ENCODE measurements at places on chromosomes 13 and 19.

DNA sequence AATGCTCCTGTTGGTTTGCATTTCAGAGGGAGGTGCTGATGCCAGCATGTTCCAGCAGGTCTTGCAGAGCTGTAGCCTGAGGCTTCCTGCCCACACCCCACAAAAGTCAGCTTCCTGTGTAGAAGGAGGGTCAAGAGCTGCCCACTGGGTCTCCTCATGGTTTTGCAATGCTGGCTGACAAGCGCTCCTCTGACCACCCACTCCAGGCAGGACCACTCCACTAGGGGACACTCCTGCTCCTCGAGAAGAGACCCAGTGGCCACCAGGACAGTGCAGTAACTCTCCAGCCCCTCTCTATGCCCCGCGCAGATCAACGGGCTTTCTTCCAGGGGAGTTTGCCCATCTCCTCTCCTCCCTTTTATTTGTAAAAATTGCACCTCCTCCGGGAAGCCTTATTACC is 72.9 kb upstream of the UQCRFS1 start:
- no peak for DNase-seq

DNA sequence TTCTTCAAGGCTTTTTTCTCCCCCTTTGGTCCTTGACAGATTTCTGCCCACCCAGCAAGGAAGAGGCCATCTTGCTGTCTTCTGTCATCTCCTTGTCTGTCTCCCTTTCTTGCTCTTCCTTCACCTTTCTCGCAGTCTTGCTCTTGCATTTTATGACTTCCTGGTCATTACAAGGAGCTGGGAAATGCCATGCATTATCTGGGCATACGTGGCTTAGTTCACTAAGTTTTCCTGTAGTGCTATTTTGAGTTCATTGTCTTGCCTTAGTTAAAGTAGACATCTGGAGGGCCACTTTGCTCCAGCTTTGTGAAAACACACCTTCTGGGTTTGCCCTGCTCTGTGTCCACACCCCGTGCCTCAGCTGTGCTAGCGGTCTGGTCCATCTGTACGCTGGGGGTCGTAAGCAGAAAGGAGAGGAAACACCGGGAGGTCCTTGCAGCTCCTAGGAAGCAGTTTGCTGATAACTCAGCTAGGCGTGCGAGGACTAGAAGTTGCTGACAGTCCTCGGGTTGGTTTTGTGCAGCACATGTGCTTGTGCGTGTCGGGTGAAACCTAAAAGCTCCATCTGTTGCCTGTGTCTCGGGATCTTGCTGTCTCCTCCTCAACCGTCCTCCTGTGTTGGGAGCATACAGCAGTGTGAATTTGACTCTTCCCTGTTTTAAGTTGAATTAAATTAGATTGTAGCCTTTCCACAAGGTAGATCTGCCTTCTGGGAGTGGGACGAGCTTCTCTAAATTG is 59.4 kb downstream of the ARHGEF7 start:
- no peak for DNase-seq

DNA sequence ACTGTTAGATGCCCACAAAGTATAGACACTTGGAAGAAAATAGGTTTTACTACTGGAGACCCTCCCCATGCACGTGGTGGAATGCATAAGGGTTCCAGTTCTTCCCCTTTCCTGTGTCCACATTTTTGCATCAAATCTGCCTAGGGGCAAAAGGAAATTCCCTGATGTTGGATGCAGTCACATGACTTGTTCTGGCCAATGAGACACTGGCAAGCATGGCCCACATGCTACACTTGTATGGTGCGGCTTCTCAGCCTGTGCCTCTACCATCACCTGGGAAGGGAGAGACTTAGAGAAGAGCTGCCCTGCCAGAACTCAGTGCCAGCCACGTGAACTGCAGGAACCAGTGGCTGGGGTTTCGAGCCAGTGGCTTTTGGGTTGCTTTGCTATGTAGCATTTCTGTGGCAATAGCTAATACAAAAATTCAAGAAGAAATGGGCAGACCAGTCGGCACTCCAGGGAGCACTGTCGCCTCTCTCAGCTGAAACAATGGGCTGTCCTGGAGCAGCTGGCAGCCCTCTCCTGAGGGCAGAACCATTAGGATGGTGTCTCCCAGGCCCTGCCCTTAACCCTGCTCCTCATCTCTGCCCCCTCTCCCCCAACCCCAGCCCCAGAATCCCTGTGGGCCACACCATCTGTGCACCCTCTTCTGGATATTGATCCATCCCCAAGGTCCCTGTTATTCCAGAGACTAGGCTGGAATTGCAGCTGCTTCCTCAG is 634.0 kb downstream of the UQCRFS1 start:
- DNase-seq: no peak

- peak; percentile 57 for DNase-seq
These were observed 8.4 kb downstream of the PEAK3 start for GRCh38 chr19:2273356-2274184.

GRCh38 chr13:70391678-70392077 is 283.4 kb upstream of the KLHL1 start:
- DNase-seq: no peak

- no peak for DNase-seq
These were observed 266.2 kb downstream of the MAB21L1 start for GRCh38 chr13:35210261-35210660.

- DNase-seq: no peak
These were observed 365.4 kb downstream of the ITGBL1 start for GRCh38 chr13:101817898-101818297.
